ENCODE measurements at places on chromosomes 1 and 21. TPM values are rescaled to one million over a fixed set of nuclear protein-coding genes. Genes with fewer than 3 reads are reported as not detected.

Gene LMX1A
- total RNA-seq, result not detected

Gene PLA2G2F
- not detected for total RNA-seq

Gene CHRM3
- total RNA-seq, result 0.38 TPM

Gene CRNN
- total RNA-seq, result not detected

Gene VASH2
- 2.2 TPM for total RNA-seq

Gene ALPL
- 9.4 TPM for total RNA-seq

Gene NHLH1
- not detected for total RNA-seq

Gene HPCA
- total RNA-seq, result not detected

Gene RXRG
- 3.3 TPM for total RNA-seq

Gene LRIG2
- 6.7 TPM for total RNA-seq

Gene ZNF648
- not detected for total RNA-seq

Gene RIPK4
- 0.08 TPM for total RNA-seq

Gene APOBEC4
- not detected for total RNA-seq

Gene KRTAP13-2
- total RNA-seq, result not detected

DNA sequence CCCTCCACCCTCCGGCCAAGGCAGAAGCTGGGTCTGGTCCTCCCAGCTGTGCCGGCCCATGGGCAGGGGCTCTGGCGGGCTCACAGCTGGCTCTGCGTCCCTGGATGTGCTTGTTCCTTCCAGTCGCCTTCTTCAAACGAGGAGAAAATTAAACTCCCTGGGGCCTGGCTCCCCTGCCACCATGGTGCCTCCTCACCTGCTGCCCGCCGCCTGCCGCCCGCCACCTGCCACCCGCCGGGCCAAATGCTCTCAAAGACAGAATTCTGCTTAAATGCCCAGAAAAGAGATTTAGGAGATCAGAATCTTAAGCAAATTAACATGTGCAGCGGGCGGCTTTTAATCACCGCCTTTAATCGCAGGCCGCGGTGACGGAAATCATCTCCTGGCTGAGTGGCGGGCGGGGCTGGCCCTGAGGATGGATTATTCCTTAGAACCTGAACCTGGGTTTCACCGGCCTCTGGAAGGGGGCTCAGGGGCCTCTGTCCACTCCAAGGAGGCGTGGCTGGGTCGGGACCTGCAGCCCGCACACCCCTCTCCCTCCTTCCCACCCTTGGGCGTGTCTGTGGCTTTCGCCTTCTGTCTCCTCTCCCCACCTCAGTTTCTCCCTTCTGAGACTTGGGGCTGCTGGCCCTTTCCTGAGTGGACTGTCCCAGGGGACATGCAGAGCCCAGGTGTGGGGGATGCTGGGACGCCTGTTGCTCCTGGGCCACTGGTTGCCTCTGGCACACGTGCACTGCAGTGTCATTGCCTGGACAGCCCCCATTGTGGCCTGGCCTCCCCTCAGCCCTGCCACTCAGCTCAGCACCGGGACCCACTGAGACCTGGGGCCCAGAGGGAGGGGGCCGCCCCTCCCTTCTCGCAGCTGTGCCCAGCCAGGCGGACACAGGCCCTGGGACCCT, 10.5 kb upstream of the PLCH2 start:
- no peak for DNase-seq

- DNase-seq, result peak; percentile 50
These were observed 489 bp downstream of the ACTN2 start for GRCh38 chr1:236686815-236687160.

- no peak for DNase-seq
These were observed 12.1 kb upstream of the COA6 start for GRCh38 chr1:234361102-234361603.

- DNase-seq, result peak; percentile 6
These were observed 156.0 kb upstream of the VAMP3 start for GRCh38 chr1:7615138-7615537.

DNA sequence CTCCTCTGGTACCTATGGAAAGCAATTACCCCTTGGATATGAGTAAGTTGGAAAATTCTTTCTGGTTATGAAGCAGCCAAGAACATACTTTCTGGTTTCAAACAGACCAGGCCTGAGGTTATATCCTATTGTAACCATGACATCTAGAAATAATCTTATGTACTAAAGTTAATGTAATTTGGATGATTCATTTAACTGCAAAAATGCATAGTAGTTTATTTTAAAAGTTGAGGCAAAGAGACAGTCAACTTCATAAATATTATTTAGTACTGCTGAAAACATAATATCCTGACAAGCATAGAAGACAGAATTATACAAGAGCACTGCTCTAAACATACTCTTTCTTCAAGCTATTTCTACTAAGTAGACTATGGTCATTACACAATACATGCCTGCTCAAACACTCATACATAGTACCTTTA, 25.5 kb downstream of the ODF2L start:
- no peak for DNase-seq

DNA sequence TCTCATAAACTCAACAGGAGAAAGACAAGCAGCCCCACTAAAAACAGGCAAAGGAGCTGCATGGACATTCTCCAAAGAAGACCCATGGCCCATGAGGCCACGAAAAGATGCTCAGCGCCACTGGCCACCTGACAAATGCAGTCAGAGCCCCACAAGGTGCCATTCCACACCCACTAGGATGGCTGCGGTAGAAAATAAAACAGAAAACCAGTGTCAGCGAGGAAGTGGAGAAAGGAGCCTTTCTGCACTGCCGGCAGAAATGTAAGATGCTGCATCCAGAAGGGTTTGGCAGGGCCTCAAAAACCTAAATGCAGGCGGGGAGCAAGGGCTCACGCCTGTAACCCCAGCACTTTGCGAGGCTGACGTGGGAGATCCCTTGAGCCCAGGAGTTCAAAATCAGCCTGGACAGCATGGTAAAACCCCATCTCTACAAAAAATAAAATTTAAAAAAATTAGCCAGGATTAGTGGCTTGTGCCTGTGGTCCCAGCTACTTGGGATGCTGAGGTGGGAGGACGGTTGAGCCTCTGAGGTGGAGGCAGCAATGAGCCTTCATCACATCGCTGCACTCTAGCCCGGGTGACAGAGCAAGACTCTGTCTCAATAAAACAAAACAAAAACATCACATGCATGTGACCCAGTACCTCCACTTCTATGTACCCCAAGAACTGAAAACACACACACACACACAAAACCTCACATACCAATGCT, 4.2 kb downstream of the WNT9A start:
- no peak for DNase-seq

GRCh38 chr1:157577420-157577819, 20.5 kb downstream of the FCRL4 start:
- no peak for DNase-seq

DNA sequence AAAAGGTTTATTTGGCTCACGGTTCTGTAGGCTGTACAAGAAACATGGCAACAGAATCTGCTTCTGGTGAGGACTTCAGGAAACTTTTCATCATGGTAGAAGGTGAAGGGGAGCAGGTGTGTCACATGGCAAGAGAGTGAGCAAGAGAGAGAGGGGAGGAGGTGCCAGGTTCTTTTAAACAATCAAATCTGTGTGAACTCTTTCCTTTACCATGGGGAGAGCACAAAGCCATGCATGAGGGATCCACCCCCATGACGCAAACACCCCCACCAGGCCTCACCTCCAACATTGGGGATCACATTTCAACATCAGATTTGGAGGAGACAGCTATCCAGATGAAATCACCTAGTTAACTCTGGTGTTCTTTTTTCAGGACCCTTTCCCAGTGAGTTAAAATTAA, 103.6 kb downstream of the GALNT2 start:
- DNase-seq, result no peak

GRCh38 chr1:69845655-69846054, 277.9 kb downstream of the LRRC7 start:
- no peak for DNase-seq

GRCh38 chr1:179300112-179300511, 6.5 kb downstream of the SOAT1 start:
- DNase-seq, result no peak

DNA sequence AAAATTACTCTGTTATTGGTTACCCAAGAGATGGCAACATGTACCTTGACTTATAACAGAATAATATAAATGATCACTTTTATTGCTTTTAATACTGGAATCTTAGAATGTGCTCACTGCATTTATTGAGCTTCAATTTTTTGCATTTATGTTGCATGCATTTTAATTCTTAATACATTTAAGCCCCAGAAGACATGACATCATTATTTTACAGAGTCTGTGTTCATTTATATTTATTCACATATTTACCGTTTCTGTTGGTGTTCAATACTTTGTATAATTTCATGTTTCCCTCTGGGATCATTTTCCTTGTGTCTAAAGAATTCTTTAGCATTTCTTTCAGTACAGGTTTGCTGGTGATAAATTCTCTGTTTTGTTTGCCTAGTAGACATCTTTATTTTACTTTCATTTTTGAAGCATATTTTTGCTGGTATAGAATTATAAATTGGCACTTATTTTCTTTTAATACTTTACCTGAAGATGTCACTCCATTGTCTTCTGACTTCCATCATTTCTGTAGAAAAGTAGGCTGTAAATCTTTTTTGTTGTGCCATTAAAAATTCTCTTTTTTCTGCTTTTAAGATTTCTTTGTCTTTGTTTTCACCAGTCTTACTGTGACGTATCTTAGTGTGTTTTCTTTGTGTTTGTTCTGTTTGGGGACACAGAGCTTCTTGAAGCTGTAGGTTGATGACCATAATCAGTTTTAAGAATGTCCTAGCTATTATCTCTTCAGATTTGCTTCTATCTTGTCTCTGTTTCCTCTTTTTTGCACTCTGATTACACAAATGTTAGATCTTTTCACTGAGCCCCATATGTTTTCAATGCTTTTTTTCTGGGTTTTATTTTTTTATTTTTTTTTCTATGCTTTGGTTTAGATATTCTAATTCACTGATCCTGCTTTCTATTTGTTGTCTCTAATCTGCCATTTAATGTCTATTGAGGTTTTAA, 26.9 kb downstream of the DISP3 start:
- DNase-seq, result no peak

DNA sequence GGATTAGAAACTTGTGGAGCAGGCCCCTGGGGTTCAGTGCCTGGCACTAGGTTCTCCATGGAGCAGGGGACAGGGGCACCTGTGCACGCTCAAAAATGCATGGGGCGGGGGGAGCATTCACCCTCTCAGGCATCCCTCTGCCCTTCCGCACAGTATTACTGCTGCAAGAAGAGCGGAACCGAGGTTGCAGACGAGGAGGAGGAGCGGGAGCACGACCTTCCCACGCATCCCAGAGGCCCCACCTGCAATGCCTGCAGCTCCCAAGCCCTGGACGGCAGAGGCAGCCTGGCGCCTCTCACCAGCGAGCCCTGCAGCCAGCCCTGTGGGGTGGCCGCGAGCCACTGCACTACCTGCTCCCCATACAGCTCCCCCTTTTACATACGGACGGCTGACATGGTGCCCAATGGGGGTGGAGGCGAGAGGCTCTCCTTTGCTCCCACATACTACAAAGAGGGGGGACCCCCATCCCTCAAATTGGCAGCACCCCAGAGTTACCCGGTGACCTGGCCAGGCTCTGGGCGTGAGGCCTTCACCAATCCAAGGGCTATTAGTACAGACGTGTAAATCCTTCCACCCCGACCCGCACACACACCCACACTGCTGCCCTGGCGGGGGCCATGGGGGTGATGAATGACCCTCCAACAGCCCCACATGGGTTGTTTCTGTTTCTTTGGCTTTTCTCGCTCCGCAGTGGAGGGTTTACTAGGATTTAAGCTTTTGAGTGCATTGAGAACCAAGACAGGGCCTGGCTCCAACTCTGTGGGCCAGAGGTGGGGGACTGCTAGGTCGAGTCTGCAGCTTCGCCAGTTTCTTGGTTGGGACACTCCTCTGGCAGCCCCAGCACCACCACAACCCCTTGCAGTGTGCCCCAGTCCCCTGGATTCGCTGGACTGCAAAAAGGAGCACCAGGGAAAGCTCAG, 63.7 kb downstream of the TOR1AIP2 start:
- DNase-seq, result no peak

GRCh38 chr1:4174291-4175200, 274.5 kb upstream of the C1orf174 start:
- no peak for DNase-seq

GRCh38 chr1:71019233-71019969, 28.2 kb downstream of the PTGER3 start:
- no peak for DNase-seq

DNA sequence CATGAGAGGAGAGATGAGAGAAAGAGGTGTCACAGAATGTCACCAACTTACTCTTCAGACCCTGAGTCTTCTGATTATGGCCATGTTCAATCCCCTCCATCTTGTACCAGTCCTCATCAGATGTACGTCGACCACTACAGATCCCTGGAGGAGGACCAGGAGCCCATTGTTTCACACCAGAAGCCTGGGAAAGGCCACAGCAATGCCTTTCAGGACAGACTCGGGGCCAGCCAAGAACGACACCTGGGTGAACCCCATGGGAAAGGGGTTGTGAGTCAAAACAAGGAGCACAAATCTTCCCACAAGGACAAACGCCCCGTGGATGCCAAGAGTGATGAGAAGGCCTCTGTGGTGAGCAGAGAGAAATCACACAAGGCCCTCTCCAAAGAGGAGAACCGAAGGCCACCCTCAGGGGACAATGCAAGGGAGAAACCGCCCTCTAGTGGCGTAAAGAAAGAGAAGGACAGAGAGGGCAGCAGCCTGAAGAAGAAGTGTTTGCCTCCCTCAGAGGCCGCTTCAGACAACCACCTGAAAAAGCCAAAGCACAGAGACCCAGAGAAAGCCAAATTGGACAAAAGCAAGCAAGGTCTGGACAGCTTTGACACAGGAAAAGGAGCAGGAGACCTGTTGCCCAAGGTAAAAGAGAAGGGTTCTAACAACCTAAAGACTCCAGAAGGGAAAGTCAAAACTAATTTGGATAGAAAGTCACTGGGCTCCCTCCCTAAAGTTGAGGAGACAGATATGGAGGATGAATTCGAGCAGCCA, 8.0 kb downstream of the ELOA start:
- DNase-seq, result no peak

GRCh38 chr1:87231703-87232367, 96.8 kb upstream of the LMO4 start:
- DNase-seq, result no peak

GRCh38 chr1:106964495-106964894, 92.0 kb upstream of the PRMT6 start:
- no peak for DNase-seq

DNA sequence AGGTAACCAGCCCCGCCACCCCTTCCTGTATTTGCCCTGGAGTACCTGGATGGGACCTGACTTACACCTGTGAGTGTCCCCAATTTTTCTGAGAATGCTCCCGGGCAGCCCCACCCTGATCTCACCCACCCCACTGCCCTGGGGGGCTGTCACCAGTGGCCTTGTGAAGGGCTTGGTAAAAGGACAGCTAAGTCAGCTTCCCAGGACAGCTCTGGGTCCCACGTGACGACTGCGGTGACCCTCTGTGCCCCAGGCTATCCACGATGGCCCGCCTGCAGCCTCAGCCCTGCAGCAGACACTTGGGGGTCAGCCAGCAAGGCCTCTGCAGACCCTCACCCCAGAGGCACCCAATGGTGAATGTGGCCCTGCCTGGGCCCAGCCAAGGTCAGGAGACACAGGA, 5.6 kb downstream of the SRM start:
- DNase-seq, result no peak

DNA sequence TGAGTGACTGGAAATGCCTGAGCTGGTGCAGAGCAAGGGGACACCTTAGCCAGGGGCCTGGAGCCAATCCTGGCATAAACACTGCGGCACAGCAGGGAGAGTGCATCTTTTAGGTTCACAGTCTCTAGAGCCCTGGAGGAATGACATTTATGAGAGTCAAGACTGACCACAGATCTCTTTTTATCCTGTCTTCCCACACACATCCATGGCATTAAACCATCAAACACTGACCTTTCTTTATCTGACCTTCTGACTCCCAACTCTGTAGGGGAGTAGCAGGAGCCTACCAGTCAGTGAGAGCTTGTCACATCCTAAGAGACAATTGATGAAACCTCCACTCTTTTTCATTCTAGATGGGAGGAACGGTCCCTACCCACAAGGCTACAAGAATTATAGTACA, 7.9 kb downstream of the CD34 start:
- no peak for DNase-seq
